ENCODE measurements at places on chromosomes 1 and 21. TPM values are rescaled to one million over a fixed set of nuclear protein-coding genes. Genes with fewer than 3 reads are reported as not detected.

DNA sequence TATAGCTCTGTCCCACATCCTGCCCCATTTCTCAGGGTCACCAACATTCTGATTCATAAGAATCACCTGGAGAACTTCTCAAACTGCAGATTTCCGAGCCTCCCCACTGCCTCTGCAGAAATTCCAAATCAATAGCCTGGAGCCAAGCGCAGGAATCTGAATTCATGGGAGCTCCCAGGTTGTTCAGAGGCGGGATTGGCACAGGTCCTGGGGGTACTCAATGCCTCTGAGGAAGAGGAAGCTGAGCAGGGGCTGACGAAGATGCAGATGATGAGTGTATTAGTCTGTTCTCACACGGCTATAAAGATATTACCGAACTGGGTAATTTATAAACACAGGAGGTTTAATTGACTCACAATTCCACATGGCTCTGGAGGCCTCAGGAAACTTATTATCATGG, 455.5 kb downstream of the MATN1 start:
- no peaks in the 10 kb centered on the region for H3K4me1 ChIP-seq
- H3K27ac ChIP-seq, result no peak overlapping the region
- H3K27me3 ChIP-seq, result peaks cover 5% of the 10 kb centered on the region
- no peaks in the 10 kb centered on the region for H3K36me3 ChIP-seq
- no peak for DNase-seq
- H3K4me3 ChIP-seq, result no peak overlapping the region

DNA sequence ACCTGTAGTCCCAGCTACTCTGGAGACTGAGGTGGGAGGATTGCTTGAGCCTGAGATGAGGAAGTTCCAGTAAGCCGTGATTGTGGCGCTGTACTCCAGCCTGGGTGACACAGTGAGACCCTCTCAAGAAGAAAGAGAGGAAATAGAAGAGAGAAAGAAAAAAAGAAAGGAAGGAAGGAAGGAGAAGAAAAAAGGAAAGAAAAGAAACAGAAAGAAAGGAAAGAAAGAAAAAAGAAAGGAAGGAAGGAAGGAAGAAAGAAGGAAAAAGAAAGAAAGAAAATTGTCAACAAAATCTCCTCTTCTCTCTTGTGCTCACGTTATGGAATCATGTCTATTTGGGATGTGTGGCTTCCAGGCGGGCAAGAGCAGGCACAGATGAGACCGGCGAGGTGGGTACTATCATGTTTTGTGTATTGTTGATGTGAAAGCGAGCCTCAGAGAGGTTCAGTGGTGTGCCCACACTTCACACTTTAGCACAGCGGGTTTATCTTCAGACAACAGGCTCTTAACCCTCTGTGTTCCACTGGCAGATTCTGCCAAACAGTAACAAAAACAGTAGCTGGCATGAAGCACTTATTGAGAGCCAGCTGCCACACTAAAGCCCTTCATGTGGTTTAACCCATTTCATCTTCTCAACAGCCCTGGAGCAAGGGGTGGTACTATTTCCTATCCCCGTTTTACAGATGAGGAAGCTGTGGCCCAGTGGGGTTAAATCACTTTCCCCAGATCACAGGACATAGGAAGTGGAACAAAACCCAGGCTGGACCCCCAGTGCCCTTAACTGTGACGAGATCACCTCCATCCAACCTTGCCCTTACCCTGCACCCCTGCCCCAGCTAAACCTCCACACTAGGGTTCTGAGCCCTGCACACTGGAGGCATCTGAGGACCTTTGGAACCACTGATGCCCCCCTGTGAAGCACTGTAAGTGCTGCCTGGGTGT, 94.7 kb upstream of the TARDBP start:
- DNase-seq, result no peak
- peaks cover 25% of the 10 kb centered on the region for H3K4me1 ChIP-seq
- peaks cover 65% of the 10 kb centered on the region for H3K27me3 ChIP-seq

GRCh38 chr1:39885516-39885915, 2.2 kb upstream of the TRIT1 start:
- H3K27ac ChIP-seq, result no peak overlapping the region
- H3K36me3 ChIP-seq, result peaks cover 6% of the 10 kb centered on the region
- no peak for DNase-seq
- H3K4me3 ChIP-seq, result no peak overlapping the region
- H3K4me1 ChIP-seq, result peaks cover 16% of the 10 kb centered on the region

- DNase-seq, result no peak
- H3K27me3 ChIP-seq, result no peaks in the 10 kb centered on the region
- H3K36me3 ChIP-seq, result no peaks in the 10 kb centered on the region
- H3K27ac ChIP-seq, result no peak overlapping the region
- no peaks in the 10 kb centered on the region for H3K4me1 ChIP-seq
These were observed 836.7 kb upstream of the ADAMTS5 start for GRCh38 chr21:27803571-27803970.

- H3K4me3 ChIP-seq, result no peak overlapping the region
- no peak overlapping the region for H3K27ac ChIP-seq
- no peaks in the 10 kb centered on the region for H3K27me3 ChIP-seq
- peaks cover 16% of the 10 kb centered on the region for H3K4me1 ChIP-seq
- H3K36me3 ChIP-seq, result peaks cover 50% of the 10 kb centered on the region
- DNase-seq, result no peak
These were observed 32.3 kb downstream of the LRRC8B start for GRCh38 chr1:89556726-89557444.

DNA sequence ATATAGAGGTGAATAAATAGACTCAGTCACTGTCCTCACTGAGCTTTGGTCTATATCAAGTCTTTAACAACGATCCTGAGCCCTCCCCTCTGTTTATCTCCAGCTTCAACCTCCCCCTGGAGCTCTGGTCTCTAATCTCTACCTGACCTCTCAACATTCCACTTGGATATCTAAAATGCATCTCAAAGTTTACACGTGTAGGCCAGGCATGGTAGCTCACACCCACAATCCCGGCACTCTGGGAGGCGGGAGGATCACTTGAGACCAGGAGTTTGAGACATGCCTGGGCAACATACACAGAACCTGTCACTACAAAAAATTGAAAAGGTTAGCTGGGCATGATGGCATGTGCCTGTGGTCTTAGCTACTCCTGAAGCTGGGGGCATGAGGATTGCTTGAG, 53.4 kb downstream of the GADD45A start:
- DNase-seq, result no peak
- no peaks in the 10 kb centered on the region for H3K36me3 ChIP-seq
- peaks cover 14% of the 10 kb centered on the region for H3K4me1 ChIP-seq
- H3K4me3 ChIP-seq, result no peak overlapping the region

- DNase-seq, result no peak
- H3K4me1 ChIP-seq, result peaks cover 8% of the 10 kb centered on the region
- H3K27me3 ChIP-seq, result peaks cover 11% of the 10 kb centered on the region
- no peak overlapping the region for H3K4me3 ChIP-seq
- H3K27ac ChIP-seq, result no peak overlapping the region
- H3K36me3 ChIP-seq, result no peaks in the 10 kb centered on the region
These were observed 30.9 kb upstream of the UBE2U start for GRCh38 chr1:64172458-64172983.

GRCh38 chr1:200147742-200148141, 120.2 kb downstream of the NR5A2 start:
- H3K27ac ChIP-seq, result no peak overlapping the region
- peaks cover 6% of the 10 kb centered on the region for H3K4me1 ChIP-seq
- no peak for DNase-seq
- no peaks in the 10 kb centered on the region for H3K36me3 ChIP-seq
- no peak overlapping the region for H3K4me3 ChIP-seq
- no peaks in the 10 kb centered on the region for H3K27me3 ChIP-seq

- H3K27me3 ChIP-seq, result peaks cover 19% of the 10 kb centered on the region
- H3K4me1 ChIP-seq, result no peaks in the 10 kb centered on the region
- H3K27ac ChIP-seq, result no peak overlapping the region
These were observed 49.3 kb upstream of the POU2F1 start for GRCh38 chr1:167171286-167171929.

GNG4 gene
- not detected for total RNA-seq

TNNI3K gene
- 0.45 TPM for total RNA-seq

SNX7 gene
- total RNA-seq, result not detected
